ENCODE measurements at places on chromosomes 2 and 18.

- H3K27ac ChIP-seq: no peak overlapping the region
- no peak overlapping the region for H3K4me3 ChIP-seq
- peaks cover 7% of the 10 kb centered on the region for H3K4me1 ChIP-seq
- no peaks in the 10 kb centered on the region for H3K27me3 ChIP-seq
Measured at GRCh38 chr18:64982414-64983055, 768.3 kb upstream of the CDH7 start.

DNA sequence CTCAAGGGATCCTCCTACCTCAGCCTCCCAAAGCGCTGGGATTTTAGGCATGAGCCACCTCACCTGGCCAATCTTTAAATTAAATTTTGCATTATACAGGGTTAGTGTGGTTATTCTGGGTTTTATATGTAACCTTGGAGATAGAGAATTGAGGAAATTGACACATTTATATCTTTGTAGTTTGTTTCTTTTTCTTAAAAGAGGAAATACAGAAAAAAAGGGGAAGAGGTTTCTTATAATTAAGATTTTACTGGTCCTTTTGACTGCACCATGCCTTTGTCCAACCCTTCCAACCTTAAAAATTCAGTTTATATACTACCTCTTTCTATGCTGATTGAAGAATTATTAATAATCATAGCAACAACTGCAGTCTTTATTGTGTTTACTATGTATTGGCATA lies 210.1 kb upstream of the STON1 start:
- H3K4me3 ChIP-seq: no peak overlapping the region
- H3K27ac ChIP-seq: no peak overlapping the region
- no peaks in the 10 kb centered on the region for H3K27me3 ChIP-seq
- H3K4me1 ChIP-seq: peaks cover 7% of the 10 kb centered on the region

DNA sequence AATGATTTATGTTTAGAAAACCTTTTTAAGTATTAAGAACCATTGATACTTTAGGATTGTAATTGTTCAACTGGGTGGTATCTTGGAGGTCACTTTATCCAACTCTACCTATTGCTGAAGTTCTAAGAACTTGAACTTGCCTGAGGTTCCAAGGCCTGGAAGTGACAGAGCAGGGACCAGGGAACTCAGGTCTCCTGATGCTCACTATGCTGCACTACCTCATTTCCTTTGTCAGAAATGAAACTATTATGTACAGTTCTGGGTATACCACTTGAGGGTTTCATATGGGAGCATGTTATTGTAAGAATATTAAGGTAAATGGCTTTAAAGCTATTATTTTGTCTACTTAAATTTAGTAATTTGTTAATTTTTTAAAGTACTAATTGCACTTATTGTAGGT lies 3.0 kb downstream of the MBD5 start:
- no peaks in the 10 kb centered on the region for H3K27me3 ChIP-seq
- DNase-seq: no peak
- no peaks in the 10 kb centered on the region for H3K36me3 ChIP-seq
- peaks cover 15% of the 10 kb centered on the region for H3K4me1 ChIP-seq

GRCh38 chr2:236555481-236555880 lies 14.1 kb upstream of the ACKR3 start:
- no peak for DNase-seq
- no peak overlapping the region for H3K27ac ChIP-seq
- H3K27me3 ChIP-seq: no peaks in the 10 kb centered on the region
